Hindlimb muscle (tissue), 1 donor: ENCODE measurements at places on chromosomes 3 and 15.

DNA sequence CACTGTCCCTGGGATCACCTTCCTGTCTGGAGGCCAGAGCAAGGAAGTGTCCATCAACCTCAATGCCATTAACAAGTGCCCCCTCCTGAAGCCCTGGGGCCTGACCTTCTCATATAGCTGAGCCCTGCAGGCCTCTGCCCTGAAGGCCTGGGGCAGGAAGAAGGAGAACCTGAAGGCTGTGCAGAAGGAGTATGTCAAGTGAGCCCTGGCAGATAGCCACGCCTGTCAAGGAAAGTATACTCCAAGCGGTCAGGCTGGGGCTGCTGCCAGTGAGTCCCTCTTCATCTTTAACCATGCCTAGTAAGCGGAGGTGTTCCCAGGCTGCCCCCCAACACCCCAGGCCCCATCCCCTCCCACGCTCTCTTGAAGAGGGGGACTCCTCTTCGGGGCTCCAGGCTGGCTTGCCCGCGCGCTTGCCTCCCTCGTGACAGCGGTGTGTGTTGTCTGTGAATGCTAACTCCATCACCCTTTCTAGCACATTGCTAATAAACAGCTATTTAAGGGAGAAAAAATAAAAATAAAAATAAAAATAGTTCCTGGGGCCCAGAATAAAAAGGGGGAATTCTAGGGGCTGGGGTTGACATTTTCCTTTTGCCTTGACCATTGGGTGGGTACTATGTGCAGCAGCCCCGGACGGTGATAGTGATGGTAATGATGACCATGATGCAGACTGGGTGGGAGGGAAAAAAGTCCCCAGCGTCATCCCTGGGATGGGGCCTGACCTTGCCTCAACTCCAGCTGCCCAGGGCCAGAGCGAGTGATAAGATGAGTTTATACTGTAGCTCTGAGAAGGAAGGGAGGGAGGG is 3.3 kb upstream of the ALAS1 start:
- DNase-seq: no peak

DNA sequence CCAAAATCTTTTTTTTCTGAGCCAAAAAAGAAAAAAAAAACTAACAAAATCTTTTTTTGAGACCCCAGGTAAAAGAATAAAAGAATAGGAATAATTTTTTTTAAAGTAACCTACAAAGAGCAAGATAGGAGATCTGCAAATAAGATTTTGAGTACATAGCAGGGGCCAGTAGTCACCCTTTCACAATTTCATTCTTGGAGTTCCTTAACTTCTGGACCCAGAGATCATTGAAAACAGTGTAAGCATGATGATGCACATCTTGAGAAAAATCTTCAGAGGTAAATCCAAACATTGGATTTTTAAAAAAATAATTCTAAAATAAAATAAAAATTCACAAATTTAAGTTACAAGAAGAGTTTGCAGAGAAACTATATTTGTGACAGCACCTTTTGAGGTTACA is 18.8 kb downstream of the TFRC start:
- no peak for DNase-seq

DNA sequence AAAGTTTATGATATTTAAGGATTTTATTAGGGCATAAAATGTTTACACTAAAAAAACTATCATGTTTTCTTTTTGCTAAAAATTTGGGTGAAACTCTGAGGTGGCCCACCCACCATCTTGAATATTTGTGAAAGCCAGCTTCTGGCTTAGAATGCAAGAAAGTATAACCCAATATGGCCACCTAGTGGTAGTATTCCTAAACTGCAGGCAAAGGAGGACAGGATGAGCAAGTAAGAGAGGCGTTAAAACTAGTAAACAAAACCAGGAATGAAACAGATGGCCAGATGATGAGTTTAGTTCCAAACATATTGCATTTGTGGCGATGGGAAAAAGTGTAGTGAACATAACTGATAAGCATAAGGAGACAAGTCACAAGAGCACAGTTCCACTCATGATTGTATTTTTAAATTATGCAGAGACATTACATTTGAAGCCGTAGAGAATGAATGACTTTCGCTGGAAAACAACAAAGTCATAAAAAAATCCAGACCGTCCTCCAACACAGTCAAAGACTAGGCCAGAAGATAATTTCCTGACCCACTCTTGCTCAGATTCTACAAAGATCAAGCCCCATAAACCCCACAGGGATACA is 103.3 kb upstream of the PRTG start:
- DNase-seq: peak; percentile 76

DNA sequence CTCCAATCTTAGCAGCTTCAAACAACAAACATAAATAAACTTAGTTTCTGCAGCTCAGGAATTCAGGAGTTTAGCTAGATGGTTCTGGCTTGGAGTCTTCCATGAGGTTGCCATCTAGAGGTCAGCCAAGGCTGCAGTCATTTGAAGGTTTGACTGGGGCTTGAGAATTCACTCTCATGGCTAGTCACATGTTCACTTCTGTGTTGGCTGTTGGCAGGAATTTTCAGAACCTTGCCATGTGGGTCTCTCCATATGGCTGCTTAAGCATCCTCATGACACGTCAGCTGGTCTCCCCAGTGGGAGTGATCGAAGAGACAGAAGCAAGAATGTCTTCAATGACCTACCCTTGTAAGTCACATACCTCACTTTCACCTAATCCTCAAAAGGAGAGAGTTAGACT is 269.2 kb upstream of the CNTN3 start:
- no peak for DNase-seq

GRCh38 chr3:78765671-78766485 is 1001.9 kb downstream of the ROBO1 start:
- DNase-seq: peak; percentile 16

- DNase-seq: no peak
These were observed 57.0 kb downstream of the SUMF1 start for GRCh38 chr3:4409971-4410573.

- peak; percentile 77 for DNase-seq
These were observed 147.6 kb downstream of the IL20RB start for GRCh38 chr3:137105277-137105977.

GRCh38 chr3:78096488-78097255 is 1056.8 kb downstream of the ROBO2 start:
- no peak for DNase-seq

GRCh38 chr15:41465822-41466421 is 27.8 kb upstream of the ITPKA start:
- peak; percentile 29 for DNase-seq

DNA sequence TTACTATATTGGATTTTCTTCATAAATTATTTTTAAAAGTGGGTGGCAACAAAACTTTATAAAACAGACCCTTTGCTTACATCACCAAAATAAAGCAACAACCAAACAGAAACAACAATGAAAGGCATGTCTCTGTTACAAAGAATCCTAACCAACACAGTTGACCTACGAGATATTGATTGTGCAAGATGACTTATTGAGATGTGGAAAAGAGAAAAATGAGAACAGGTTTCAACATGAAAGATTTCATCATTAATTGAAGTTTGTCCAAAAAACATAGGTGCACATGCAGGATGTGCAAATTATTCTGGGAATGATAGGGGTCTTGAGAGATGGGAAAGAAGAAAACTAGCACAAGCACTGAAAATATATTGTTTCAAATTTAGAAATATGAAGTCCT is 9.0 kb downstream of the GMNC start:
- no peak for DNase-seq

DNA sequence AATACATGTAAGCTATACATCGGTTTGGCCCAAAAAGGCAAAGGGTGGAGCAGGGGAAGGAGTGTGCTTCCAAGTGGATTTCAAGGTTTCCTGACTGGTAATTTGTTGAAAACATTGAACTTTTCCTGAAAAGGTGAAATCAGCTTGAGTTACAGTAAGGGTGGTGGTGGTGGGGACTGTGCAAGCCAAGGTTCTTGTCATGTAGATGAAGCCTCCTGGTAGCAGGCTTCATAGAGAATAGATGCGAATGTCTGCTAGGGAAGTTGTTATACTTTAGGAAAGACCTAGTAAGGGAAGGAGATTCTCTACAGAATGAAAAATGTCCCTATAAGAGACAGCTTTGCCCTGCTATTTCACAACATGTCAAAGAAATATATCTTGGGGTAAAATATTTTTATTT is 528.2 kb upstream of the CBLB start:
- no peak for DNase-seq

DNA sequence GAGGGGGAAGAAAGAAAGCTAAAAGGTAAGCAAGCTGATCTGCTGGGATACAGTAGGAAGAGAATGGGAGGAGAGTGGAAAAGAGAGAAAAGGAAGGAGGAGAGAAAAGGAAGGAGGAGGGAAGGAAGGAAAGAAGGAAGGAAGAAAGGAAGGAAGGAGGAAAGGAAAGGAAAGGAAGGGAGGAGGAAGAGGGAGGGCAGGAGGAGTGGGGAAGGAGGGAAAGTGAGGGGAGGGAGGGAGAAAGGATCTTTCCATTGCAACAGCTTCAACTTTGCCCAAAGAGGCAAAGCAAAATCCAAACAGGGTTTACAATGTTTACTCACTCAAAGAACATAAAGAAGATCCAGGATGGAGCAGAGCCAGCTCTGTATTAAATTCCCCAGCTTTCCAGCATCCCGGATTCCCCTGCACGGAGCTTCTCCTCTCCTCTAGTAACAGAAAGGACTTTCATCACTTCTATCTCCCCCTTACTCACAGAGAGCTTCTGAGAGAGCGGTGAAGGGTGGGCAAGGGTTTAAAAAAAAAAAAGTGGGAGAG is 494.2 kb upstream of the PROK2 start:
- DNase-seq: no peak

DNA sequence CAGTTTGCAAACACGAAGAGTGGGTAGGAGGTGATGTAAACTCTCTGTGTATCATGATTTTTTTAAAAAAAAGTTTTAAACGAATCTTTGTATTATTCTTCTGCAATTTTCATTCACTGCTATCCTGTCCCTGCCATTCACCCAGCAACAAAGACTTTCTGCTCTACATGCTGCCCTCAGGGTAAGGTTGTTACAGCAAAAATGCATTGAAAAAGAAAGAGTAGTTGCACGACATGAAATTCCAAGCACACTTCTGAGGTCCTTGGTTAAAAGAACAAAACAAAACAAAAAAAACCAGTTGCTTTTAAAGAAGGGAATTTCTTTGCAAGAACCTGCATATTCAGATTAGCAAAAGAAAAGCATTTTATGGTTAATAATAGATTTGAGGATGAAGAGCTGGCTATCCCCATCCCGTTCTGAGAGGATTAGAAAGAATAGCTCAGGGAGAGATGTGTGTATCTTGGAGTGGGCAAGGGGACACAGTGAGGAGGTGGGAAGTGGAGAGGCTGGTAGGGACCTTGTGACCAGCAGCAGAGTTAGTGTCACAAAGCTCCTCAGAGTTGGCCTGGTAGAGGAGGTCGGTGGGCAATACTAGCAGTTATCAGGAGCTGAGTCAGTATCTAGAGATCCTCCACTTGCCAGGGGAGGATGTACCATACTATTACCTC is 290.8 kb downstream of the NEK10 start:
- no peak for DNase-seq

DNA sequence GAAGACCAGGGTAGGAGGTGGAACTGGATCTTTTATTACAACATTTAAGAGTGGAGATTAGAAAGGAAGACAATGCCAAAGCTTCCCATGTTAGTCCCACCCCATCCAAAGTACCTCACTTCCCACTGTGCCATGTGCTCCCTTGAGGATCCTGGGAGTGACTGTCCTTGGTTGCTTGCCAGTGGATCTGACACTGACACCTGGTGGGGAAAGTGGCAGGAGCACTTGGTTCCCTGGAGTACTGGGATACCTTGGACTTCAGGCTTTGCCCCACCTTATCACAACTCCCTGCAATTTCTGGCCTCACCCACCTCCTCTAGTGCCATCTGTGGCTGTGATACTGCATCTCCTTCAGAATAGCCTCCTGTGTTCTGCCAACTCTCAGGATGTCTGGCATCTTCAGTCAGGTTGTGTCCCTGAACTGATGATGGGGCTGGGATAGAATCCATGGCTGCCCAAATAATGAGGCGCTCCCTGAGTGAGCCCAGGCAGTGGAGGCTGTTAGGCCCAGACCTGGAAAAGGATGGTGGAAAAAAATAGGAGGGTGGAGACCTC is 1.3 kb downstream of the ELL3 start:
- DNase-seq: no peak

DNA sequence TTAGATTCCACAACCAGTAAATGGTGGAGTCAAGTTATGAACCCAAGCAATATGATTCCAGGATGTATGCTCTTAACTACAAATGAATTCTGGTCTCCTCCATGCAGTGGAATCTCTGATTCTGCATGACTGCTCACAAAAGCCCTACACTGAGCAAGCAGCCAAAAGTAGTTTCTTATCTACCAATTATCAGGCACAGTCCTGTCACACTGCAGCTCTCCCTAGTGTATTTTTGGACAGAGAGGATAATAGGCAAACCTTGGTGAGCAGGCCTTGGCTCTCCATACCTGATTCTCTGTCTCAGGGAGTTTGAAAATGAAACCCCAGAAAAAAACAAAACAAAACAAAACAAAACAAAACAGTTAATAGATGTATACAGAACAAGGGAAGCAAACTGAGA is 3.5 kb upstream of the SSR3 start:
- DNase-seq: no peak

DNA sequence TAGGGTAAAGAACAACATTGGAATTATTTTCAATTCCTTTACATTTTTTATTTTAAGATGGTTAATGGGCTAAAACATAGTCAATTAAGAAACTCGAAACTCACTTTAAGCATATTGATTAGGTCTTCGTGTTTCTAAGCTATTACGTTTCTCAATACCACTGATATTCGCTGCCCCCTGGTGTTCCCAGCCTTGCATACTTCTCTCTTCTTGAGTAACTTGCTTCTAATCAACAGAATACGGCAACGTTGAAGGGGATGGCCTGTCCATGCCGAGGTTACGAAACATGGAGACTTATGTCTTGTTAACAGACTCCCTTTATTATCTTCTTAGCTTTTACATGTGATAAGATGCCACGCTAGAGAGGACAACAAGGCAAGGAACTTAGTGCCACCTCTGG is 43.6 kb downstream of the ROBO1 start:
- DNase-seq: no peak
